NCI-H1436 (cell line): ENCODE measurements at places on chromosomes 7 and 10.

GRCh38 chr7:114997487-114998404 lies 75.9 kb downstream of the MDFIC start:
- no peak for DNase-seq

DNA sequence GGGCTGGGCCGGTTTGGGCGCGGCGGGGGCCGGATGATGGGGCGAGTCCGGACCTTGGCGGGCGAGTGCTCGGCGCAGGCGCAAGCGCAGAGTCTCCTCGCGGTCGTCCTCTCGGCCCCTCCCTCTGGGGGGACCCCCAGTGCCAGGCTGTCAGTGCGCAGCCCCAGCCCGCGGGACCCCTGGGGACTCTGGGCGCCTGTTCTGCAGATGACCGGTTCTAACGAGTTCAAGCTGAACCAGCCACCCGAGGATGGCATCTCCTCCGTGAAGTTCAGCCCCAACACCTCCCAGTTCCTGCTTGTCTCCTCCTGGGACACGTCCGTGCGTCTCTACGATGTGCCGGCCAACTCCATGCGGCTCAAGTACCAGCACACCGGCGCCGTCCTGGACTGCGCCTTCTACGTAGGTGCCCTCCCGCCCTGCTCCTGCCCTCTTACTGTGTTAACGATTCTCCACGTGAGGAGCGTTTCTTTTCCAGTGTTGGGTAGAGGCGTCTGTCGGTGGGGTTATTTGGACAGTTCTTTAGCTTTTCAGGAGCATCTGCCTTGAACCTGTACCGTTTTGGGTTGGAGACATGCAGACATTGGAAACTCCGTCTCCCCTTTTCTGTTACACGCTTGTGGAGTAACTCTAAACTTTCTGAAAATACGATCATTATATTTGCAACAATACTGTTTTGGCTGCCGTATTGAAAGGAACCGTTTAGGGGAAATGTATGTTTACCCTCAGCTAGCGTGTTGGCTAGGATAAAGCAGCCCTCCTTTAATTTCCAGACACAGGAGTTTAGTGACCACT lies 706 bp downstream of the BUB3 start:
- DNase-seq: peak; percentile 40

- no peak for DNase-seq
Measured at GRCh38 chr10:5951167-5951711, 26.1 kb downstream of the IL15RA start.

DNA sequence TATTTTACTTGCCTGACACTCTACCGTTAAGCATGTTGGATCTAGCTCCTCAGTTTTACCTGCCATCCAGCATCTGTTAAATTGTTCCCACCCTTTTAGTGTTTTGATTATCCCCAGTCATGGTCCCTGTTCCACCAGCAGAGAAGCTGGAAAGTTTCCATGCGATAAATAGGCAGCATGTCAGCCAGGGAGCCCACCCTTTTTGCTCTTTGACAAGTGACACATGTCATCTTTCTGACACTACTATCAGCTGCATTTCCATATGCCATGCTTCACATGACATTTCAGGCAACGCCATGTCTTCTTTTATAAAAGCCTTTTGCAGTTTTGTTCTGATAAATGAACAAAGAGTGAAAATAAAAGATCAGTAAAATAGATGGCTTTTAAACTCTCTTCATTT lies 310.8 kb downstream of the MAGI2 start:
- DNase-seq: no peak

DNA sequence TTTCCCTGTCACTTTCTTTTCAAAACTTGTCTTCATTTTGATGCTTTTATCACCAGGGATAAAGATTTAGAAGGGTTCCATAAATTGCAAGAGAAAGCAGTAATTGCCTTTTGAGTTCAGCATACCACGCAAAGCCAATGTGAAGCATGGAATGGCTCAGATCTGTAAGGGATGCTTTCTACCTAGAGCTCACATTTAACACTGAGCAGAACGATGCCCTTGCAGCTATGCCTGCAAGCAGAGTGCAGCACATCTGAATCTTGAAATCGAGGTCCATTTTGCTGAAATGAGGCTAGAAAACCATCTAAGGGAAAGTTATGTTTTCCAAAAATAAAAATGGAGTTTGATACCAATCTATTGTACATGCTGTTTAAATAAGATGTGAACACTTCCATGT lies 171.2 kb upstream of the CELF2 start:
- no peak for DNase-seq

DNA sequence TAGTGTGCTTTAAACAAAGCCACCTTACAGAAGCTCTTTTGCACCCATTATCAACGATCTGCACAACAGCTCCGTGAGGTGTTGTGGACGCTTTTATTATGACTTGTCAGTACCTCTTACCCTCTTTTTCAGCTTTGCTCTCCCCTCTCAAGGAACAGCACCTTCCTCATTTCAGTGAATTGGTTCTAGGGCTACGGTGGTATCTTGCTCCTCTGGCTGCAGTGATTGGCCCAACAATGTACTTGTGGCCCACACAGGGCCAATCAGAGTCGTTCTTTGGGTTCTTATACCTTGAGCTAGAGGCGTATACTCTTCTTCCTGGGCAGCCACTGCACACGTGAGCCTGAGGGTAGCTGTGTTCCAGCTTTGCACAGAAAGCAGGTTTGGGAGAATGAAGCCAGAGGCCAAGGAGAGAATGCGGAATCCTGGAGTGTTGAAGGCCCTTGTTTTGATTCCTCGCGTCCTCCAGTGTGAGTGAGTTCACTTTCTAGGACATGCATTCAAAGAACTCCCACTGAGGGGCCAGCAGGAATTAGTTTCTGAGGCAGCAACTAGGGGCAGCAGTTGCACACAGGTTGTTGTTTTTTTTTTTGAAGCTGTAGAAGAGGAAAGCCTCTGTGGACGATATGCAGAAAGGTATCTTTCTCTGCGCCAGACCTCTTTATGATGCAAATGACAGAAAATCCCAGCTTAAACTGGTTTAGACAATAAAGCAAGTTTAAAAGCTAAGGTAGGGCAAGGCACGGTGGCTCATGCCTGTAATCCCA lies 49.8 kb upstream of the PDZD8 start:
- DNase-seq: peak; percentile 19

DNA sequence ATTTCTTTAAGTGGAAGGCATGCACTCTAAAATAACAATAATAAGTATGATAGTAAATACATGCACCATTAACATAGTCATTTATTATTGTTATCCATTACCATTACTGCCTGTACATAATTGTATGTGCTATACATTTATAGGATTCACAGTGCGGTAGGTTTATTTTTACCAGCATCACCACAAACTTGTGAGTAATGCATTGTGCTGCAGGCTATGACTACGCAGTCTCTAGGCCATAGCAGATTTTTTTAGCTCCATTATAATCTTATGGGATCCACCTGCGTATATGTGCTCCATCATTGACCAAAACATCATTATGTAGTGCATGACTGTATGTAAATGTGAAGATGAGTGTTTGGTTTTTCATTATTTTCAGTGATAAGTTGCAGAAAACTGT lies 160.0 kb downstream of the LRRC4 start:
- DNase-seq: no peak

- DNase-seq: no peak
Measured at GRCh38 chr7:102273749-102274712, 12.6 kb upstream of the SH2B2 start.

DNA sequence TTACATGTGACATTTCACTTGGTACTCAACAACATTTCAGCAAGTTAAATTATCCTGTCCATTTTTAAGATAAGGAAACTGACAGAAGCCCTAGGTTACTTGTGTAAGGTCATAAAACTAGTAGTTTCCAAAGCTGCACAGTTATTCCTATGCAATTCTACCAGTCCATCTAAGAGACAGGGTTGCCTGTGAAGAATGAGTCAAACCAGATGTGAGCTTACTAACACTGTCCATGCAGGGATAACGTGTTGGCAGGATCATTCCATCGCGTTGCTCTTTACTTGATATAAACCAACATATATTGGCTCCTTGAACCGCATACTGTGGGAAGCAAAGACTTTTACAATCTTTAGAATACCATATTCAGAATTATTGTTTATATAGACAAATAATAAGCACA lies 280.9 kb upstream of the HGF start:
- DNase-seq: no peak

DNA sequence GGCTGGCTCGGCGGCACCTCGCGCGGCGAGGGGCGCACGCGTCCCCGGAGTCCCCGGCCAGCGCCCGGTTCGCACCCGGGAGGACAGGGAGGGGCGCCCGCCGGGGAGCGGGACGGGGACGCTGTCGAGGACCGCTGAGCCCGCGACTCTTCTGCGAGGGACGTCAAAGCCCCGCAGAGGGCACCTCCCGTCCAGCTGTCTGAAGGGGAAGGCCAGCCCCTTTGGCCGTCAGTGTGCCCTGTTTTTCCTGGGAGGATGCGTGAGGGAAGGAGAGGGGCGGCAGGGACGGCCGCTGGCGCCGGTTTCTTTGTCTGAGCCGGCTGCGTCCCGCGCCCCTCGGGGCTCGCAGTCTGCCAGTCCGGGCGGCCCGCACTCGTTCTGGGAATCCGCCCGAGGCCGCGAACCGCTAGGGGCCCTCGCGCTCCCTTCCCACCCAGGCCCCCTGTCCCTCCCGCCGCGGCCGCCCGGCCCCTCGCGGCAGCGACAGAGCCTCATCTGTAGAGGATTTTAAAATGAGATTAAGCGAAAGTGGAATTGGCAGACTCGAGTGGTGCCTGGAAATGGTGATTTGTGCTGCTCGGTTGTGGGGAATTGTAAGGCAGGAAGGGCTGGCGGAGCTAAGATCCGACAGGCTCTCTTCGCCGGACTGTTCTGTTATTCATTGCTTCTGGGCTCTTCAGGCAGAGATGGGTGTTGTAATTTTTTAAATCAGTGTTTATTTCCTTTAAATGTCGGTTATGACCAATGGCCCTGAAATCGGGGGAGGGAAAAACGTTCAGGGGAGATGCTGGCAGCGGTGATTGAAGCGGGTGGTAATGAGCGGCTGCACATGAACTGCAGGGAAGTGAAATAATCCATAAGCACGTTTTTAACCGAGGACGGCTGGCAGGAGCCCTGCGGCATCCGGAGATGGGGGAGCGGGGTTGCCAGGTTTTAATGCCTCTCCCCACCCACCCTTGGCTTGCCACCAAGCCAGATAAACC lies 618 bp upstream of the RELN start:
- peak; percentile 11 for DNase-seq

DNA sequence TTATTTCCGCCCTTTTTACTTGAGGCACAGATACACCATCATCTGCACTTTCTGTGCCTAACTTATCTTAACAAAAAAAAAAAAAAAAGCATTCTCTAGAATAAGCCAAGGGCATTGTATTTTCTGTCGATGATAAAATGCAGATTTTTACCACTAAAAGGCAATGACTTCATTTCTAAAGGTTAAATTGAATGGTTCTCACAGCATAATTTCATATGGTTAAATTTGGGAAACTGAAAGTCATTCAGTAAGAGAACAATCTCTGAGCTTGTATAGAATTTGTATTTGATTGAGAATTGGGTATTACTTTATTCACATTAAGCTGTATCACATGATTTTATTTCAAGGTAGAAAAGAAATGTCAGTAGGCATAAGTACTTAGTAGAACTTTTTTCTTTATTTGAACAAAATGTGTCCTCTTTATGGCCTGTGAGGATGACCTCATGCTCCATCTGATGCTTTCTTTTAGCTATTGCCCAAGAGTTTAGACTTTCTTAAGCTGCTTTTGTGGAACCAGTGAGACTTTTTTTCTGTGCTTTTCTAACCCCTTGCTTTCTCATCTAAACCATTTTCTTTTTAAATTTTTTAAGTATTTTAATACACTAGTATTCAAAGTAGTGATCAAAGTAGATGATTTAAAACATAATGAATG lies 110.3 kb downstream of the LRRC4 start:
- no peak for DNase-seq

DNA sequence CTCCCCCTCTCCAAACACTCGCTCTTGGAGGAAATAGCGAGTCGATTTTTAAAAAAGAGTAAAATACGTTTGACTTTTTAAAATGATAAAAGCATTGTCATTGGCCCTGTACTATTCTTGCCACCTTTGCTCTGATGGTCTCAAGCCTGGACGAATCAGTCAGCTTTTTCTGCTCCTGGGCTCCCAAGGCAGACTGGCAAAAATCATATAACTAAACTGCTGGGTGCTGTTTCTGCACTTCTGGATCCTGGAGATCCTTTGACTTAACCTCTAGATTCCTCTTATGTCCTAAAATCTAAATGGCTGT lies 1.8 kb downstream of the TPST1 start:
- DNase-seq: no peak

GRCh38 chr10:70655316-70655715 lies 17.0 kb upstream of the ADAMTS14 start:
- DNase-seq: no peak

DNA sequence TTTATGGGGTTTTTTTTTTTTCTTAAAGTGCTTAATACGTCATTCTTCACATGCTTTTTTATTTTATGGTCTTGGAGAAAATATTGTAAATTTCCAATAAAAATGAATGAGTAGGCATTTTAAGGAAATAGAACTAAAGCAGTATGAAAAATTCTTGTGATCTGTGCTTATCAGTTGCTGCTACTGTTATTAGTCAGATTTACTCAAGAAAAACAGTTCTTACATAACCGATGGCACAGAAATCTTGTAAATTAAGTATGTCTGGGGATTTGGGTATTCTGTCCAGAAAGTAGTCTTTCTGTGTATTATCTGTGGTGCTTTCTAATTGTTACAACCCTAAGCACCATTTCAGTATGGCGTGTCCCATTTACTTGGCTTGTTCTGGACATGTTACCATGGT lies 64.7 kb downstream of the LRGUK start:
- DNase-seq: no peak

GRCh38 chr7:106426803-106427202 lies 142.0 kb upstream of the NAMPT start:
- no peak for DNase-seq

DNA sequence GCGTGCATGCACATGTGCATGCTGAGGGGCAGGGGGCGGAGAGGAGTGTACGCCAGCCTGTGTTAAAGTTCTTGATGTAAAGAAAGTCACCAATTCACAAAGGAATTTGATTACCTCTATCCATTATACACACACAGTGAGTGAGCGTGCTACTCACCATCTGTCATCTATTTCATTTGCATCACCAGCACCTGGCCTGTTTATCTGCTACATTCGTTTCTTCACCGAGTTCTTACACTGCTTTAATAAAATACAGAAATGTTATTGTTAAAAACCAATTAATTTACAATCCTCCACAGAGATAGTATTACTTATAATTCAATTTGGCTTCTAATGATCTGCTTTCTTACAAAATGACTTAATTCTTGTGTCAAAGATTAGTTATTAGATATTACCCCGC lies 32.6 kb downstream of the NEUROD6 start:
- no peak for DNase-seq

DNA sequence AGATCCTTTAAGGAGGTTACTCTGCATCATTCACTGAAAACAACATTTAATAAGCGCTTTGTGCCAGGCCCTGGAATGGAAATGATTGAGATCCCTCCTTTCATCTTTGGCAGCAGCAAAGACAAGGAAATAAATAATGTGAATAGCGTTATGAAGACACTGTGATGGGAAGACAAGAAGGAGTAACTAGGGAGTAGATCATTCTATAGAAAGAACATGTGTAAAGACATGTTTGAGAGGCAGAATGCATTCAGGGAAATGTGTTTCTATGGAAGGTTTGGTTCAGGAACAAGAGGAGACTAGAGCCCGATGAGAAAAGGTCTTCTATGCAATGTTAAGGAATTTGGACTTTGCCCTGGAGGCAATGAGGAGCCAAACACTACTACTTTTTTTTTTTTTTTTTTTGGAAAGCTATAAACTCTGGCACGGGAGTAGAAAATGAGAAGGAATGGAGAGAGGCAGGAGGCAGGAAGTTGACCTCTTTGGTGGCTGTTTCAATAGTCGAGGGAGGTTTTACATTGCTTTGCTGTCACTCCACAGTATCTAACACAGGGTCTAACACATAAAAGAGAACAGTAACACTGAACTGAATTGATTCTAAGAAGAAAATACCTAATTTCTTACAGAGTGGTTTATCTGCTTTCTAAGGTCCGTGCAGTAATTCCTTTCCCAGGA lies 44.9 kb downstream of the SMURF1 start:
- DNase-seq: no peak
